HepG2 (cell line): ENCODE measurements at places on chromosomes 1 and 21. TPM values are rescaled to one million over a fixed set of nuclear protein-coding genes. Genes with fewer than 3 reads are reported as not detected.

DNA sequence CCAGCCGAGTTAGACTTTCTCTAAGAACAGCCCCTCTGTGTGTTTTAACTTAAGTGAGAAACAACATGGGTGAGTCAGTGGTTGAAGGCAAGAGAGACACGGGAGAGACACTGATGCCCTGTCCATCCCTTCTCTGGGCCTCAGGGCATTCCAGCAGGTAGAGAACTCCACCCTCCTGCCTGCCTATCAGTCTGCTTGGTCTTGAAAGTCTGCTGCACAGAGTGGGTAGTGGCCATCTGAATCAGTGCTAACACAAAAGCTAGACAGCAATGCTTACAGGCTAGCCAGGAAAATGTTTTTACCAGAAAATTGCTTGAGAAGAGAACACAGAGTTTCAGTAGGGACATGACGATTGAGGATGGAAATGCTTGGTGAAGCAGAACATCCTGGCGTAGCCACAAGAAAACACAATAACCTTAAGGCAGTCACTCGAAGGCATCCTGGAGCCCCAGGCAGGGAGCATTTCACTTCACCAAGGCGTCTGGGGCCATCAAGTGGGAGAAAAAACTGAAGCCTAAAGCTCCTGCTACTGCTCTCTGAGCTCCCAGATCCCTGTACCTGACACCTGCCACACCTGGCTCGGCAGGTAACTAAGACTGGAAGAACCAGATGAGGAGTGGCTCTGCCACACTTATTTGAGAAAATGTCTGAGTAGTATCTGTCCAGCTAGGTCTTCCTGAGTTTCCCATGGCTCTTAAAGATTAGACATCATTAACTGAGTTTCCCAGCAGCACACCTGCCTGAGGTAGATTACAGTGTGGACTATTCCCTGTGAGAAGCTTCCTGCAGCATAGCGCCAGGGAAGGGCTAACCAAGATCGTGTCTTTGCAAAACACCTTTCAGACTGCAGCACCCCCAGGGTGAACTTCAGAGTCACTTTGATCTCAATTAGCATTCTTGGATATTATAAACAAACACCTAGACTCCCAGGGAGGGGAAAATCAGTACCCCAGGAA lies 18.1 kb upstream of the LBR start:
- DNase-seq = no peak

The VWA5B1 gene
- not detected in 2 replicates for total RNA-seq

- DNase-seq = no peak
Measured at GRCh38 chr1:35285771-35286606, 17.5 kb downstream of the ZMYM4 start.

DNA sequence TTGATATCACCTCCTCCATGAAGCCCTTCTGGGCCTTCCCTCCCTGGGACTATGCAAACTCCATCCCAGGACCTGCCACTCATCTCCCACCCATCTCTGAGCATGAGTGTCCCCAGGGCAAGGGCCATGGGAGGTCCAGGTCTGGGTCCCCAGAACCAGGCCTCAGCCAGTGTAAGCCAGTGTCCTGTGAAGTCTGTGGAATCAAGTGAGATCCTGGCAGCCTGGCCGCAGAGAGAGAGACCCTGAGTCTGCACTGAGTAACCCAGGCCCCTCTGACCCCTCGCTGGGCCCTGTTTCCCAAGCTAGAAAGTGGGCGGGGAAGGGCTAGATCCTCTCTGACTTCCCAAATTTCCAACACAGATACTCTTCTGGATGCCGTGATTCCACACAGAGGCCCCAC lies 132.7 kb downstream of the DMRTB1 start:
- no peak for DNase-seq

DNA sequence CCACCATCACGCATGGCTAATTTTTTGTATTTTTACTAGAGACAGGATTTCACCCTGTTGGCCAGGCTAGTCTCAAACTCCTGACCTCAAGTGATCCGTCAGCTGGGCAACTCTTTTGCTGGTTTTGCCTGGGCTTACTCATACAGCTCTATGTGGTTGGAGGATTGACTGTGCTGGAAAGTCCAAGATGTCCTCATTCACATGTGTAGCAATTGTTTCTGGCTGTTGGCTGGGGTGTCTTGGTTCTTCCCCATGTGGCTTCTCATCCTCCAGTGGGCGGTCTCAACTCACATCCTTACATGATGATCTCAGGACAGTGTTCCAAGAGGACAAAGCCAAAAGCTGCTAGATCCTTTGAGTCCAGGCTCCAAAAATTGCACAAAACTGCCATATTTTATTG lies 53.3 kb downstream of the TEX35 start:
- no peak for DNase-seq

DNA sequence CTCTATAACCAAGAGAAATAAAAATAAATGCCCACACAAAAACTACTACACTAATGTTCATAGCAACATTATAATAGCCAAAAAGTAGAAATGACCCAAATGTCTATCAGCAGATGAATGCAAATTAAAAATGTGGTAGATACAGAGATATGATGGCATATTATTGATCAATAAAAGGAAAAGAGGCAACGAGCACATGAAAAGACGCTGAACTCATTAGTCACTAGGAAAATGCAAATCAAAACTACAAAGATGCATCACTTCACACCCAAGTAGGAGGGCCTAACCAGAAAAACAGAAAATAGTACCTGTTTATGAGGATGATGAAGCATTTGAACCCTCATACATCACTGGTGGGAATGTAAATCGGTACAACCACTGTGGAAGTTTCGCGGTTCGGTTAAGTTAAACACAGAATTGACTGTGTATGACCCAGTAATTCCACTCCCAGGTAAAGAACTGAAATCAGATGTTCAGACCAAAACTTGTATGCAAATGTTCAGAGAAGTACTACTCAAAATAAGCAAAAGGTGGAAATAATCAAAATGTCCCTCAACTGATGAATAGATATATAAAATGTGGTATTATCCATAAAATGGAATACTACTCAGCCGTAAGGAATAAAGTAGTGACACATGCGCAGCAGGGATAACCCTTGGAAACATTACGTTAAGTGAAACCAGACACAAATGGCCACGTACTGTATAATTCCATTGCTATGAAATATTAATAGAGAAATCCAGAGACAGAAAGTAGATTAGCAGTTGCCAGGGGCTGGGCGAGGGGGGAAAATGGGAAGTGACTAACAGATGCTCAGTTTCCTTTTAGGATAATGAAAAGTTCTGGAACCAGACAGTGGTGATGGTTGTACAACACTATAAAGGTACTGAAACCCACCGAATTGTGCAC lies 3.1 kb downstream of the USP48 start:
- DNase-seq = no peak

The PRELP gene
- total RNA-seq = not detected in 2 replicates

DNA sequence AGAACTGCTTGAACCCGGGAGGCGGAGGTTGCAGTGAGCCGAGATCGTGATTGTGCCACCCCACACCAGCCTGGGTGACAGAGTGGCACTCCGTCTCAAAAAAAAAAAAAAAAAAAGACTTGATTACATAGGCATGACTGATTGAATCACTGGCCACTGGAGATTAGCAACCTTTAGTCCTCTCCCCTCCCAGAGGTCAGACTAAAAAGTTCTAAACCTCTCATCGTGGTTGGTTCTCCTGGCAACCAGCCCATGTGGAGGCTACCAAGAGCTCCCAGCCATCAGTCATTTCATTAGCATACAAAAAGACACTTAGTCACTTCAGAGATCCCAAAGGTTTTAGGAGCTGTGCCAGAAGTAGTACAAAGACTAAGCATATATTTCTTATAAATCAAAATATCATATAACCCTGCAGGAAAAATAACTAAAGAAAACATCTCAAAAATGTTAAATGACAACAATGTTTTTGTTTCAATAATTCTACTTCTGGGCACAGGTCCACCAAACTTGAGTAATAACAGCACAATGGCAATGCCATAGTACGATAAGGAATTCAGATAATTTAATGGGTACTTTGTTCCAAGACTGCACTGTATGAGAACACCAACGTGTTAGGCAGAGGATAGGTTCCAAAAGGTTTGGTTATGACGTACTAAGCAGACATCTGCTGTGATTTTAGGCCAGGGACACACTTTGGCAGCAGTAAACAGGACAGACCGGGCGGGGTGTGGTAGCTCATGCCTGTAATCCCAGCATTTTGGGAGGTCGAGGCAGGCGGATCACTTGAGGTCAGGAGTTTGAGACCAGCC lies 18.1 kb downstream of the USP48 start:
- no peak for DNase-seq

- DNase-seq = peak; percentile 48
Measured at GRCh38 chr1:6002714-6003501, 10.7 kb upstream of the NPHP4 start.

The SGIP1 gene
- total RNA-seq = not detected in 2 replicates

- no peak for DNase-seq
Measured at GRCh38 chr1:2561446-2561845, 5.3 kb downstream of the TNFRSF14 start.

The BARHL2 gene
- not detected in 2 replicates for total RNA-seq

The NUP133 gene
- 45.6 and 78.5 TPM in 2 replicates for total RNA-seq

DNA sequence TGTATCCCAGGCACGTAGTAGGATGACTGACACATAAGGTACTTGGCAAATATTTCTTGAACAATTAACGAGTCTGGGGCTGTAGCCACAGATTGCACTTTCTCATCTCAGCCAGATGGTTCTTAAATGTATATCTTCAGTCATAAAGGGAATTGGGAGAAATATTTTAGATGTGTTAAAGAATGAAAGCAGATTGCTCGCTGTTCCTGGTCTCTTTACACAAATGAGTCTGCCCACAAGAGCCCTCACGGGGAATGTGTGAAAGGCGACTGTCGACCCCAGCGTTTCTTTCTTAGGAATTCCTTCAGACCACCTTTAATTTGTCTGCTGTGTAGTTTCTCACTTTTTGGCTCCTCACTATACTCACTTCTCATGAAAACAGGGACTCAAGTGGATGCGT lies 725 bp downstream of the MT1HL1 start:
- DNase-seq = no peak

The SYNC gene
- total RNA-seq = 5.4 and 7.2 TPM in 2 replicates

The C4BPA gene
- 18.7 and 32.1 TPM in 2 replicates for total RNA-seq

The ASPM gene
- total RNA-seq = 29.1 and 35.8 TPM in 2 replicates

DNA sequence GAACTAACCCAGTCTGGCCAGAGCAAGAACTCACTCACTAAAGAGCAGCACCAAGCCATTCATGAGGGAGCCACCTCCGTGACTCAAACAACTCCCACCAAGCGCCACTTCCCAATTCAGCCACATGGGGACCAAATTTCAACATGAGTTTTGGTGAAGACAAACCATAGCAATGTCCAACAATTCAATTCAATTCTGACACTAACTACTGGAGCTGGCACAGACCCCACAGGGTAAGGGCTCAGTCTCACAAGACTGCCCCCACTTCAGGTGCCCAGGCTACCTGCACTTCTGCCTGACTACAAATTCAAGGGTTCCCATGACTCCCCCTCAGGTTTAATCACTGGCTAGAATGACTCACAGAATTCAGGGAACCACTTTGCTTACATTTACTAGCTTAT lies 48.8 kb upstream of the RAP1A start:
- no peak for DNase-seq

DNA sequence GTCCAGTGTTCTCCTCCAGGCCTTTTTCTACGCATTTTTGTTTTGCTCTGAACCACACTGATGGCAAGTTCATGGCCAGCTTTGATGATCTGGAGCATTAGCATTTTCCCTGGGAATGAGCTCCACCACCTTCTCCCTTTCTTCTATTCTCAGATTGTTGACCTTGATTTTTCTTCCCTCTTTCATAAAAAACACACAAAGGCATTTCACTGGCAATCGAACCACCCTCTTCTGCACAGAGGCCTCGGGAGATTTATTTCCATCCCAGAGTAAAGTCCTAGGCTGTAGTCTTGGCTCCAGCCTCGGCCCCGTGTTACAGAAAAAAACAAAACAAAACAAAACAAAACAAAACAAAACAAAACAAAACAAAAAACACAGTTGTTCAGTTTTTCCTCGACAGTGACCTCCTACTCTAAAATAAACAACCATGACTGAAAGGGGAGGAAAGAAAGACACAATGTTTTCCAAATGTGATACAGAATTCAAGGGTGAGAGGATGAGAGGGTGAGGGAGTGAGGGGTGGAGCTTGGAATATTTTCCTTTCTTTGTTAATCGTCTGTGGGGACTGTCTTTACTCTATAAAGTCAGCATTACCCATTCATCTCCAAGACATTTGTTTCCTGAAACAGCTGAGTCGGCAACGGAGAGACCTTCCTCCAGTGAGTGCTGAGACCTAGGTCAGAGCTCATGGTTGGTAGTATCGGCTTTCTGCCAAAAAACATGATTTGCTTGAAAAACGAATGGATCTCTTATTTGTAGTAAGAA lies 29.8 kb upstream of the RNF186 start:
- no peak for DNase-seq

DNA sequence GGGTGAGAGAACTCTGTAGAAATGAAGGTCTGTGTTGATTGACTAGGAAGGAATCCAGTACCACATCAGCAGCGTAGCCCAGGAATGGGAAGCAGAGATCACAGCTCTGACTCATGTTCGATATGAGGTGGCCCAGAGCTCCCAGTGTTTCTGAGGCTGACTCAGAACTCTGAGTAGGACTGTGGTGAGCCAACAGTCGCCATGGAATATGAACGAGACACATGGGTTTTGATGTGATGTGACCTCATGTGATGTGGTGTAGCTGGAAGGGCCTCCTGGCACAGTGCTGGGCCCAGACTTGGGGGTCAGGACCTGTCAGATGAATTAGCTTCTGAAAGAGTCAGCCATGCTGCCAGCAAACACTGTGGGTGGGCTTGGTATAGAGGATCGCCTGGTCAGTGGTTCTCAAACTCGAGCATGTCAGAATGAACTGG lies 237.0 kb downstream of the MRPL39 start:
- no peak for DNase-seq
